ENCODE measurements at places on chromosomes 11 and 22. TPM values are rescaled to one million over a fixed set of nuclear protein-coding genes. Genes with fewer than 3 reads are reported as not detected.
A peak's percentile ranks its signal among the peaks of the same experiment; 100 is the strongest.

FGF19 gene
- total RNA-seq, result not detected

- no peak for DNase-seq
Observed at GRCh38 chr22:20988573-20989322, 6.7 kb downstream of the LZTR1 start.

HMGXB4 gene
- total RNA-seq, result 16.8 TPM

MB gene
- total RNA-seq, result not detected

GRCh38 chr11:19592842-19593241, 119.8 kb upstream of the NAV2 start:
- no peak for DNase-seq

DNA sequence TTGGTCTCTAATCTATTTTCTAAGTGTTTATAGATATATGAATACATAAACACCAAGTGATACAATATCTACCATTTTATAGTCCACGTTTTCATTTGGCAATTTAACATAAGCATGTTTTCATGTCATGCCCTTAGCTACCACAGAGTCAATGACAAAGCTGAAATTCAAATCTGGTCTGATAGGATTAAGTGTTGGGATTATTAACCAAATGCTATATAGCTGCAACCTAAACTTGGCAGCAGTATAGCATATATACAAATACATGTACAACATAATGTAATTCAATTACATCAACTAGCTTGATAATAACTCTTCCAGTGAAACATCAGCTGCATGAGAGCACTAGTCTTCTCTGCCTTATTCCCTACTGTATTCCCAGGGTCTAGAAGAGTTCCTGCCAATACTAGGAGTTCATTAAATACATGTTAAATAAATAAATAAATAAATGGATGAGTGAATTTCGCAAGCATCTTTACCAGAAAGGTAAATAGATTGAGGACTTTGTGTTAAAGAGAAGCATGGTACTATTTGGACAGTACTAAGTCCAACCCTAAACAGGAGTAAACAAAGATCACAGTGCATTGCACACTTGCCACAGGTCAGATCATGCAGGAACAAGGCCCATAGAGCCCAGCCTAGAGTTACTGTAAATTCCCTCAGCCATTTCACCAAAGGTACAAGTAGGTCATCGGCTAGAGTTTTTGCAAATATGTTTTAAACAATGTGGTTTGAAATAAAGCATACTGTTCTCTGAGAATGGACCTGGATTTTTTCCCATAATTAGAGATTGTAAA, 12.8 kb downstream of the SAA4 start:
- DNase-seq, result no peak

DNA sequence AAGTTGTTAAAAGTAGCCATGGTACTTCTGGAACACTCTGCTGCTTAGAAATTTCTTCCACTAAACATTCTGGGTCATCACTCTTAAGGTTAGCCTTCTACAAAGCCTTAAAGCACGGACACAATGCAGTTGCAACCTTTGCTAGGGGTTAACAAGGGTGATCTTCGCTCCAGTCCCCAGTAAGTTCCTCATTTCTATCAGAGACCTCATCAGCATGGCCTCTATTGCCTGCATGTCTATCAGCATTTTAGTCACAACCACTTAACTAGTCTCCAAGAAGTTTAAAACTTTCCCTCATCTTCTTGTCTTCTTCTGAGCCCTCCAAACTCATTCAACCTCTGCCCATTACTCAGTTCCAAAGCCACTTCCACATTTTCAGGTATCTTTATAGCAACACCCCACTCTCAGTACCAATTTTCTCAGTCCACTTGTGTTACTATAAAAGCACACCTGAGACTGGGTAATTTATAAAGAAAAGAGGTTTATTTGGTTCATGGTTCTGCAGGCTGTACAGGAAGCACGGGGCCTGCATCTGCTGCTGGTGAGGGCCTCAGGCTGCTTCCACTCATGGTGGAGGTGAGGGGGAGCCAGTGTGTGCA, 48.7 kb upstream of the TH start:
- DNase-seq, result no peak

GRCh38 chr11:4637662-4638047, 378 bp downstream of the OR51D1 start:
- no peak for DNase-seq

- DNase-seq, result no peak
Observed at GRCh38 chr11:77866336-77866735, 45.4 kb downstream of the AAMDC start.

DNA sequence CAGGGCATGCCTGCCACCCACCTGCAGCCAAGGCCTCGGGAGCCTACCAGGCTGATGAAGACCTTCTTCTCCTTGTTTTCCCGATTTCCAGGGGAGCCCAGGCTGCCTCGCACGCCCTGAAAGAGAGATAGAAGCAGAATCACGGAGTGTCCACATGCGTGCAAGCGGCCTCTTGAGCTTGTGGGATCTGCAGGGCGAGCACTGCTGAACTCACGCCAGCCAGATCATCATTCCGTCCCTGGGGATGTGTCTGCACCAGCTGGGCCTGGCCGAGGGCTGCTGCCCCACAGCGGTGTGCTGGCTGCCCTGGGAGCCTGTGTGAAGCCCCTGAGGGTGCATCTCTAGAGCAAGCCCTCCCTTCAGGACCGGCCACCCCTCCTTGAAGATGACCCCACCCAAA, 17.9 kb downstream of the USH1C start:
- no peak for DNase-seq

DNA sequence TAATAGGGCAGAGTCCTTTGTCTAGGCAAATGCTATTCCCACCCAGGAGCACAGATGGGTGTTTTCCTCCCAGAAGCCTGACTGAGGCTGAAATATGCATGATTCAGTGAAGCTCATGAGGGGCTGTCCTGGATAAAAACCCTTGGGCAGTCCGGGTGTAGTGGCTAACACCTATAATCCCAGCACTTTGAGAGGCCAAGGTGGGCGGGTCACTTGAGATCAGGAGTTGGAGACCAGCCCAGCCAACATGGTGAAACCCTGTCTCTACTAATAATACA, 48.6 kb upstream of the LMO2 start:
- DNase-seq, result no peak

- DNase-seq, result no peak
Observed at GRCh38 chr11:102320188-102320587, 2.9 kb downstream of the BIRC3 start.

DNA sequence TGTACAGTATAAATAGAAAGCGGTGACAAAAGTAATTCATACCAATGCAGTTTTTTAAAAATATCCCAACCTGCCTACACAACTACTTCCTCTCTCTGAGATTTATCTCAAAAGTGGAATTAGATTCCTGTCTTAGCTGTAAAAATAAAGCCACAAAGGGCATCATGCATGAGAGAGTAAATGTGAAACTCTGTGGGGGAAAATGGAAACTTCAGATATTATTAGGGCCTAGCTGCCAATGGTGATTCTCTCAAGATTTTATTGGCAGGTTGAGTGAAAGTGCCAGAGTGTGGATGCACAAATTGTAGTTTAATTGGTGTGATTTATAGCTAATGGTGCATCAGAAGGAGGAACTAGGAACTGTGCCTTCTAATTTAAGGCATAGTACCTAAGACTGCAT, 356.9 kb upstream of the CCDC90B start:
- no peak for DNase-seq

DNA sequence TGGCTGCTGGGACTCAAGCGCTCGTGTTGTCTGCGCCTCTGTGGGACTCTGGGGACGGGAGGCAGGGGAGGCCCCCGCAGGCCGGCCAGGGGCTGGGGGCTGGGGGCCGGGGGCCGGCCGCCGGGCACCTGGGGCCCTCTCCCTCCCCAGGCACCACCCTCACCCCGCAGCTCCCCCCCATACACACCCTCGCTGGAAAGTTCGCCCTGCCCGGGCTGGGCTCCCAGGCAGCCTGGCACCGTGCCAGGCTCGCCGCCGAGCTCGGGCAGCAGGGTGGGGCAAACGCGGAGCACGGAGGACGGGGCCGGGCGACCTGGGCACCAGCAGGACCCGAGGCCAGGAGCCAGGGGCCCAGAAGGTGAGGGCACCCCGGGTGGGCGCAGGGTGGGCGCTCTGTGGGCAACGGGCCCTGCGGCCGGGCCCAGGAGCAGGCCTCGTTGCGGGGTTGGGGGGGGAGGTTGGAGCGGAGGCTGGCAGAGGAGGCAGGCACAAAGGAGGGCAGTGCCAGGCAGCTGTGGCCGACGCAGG, 76.7 kb upstream of the WNT7B start:
- DNase-seq, result peak; percentile 32

DNA sequence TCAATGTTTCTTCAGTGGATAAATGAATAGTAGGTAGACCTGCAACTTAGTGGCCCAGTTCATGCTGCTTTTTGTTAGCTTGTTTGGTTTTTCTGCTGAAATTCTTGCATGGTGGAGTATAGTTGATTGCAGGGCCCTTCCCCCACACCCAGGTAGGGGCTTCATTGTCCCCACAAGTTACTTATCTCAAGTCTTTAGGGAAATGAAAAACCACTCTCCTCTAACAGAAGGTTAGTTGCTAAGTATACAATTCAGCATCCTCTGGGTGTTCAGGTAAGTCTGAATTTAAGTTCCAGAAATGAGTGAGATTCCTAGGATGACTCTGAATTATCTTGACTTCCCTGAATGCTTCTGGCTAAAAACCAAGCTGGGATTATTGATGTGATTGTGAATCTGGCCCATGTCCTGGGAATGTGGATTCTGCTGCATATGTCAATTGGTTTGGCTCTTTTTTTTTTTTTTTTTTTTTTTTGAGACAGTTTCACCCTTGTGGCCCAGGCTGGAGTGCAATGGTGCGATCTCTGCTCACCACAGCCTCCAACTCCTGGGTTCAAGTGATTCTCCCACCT, 40.3 kb downstream of the BCL2L13 start:
- DNase-seq, result peak; percentile 42

- no peak for DNase-seq
Observed at GRCh38 chr22:46684706-46685105, 53.3 kb downstream of the CERK start.

CDC42EP2 gene
- total RNA-seq, result 23.0 TPM

GRCh38 chr11:2471048-2471803, 26.4 kb downstream of the KCNQ1 start:
- no peak for DNase-seq

GRM5 gene
- total RNA-seq, result 0.70 TPM

DNA sequence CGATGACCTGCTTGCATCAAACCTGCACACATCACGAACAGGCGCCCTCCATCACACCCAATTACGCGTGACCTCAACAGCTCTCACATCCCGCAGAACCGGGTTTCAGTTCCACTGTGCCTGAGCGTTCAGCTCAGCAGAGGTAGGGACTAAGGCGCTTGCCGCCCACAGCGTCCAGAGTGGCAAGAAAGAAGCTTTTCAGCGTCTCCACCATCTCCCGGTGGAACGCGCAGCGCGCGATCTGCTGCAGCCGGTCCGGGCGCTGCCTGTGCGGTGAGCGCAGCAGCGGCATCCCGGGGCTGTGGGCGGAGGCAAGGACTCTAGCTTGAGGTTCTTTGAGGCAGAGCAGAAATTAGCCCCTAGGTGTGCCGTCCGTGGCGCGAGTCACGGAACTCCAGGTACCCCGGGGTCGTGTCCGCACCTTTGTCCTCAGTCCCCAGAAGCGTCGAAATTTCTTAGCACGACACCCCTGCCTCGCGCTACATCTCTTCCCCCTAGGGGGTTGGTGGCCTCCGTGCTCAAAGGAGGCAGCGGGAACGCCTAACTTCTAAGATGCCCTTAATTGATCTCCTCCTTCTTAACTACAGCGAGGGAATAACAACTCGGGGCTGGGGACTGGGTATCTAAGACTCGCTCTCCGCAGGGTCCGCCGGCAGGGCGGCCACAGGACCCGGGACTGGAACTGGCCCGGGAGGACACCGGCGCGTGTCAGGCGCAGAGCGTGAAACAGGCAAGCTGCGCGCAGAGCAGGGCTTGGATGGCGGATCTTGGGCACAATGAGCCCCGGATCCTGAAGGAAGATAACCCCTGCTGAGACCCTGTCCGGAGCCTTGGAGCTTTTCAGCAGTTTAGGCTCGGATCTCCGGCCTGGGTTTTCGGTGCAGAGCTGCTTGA, 1.7 kb upstream of the CALCA start:
- DNase-seq, result peak; percentile 6

SLC6A5 gene
- total RNA-seq, result not detected

IGSF22 gene
- total RNA-seq, result 0.05 TPM

DNA sequence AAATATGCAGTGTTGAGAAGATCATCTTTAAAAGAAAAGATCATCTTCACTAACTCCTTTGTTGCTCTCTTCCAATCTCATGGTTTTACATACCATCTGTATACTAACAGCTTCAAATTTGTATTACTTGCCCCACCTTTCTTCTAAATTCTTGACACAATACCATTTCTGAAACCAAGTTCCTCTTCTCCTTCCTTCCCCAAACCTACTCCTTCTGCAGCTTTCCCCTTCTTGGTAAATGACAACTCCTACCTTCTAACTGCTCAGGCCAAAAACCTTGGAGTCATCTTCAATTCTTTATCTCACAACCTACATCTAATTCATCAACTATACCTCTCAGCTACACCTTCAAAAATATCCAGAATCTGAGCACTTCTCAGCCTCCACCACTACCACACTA, 9.3 kb downstream of the PRCP start:
- no peak for DNase-seq

DNA sequence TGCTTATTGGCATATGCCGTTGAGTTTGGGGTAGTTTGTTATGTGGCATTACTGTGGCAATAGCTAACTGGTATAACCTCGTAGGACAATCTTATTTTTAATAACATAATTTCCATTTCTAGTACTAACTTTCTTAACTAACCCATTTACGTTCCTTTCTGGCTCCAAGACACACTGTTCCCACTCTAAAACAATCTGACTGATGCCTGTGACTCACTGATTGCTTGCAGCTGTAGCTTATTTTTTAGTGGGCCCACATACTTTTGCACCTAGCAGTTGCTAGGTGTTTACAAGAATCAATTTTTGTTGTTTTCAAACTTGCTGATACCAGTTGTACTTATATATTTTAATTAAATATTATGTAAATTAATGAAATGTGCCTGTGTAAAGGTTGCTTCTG, 52.2 kb downstream of the FAT3 start:
- DNase-seq, result no peak

INS gene
- not detected for total RNA-seq

TIMM10B gene
- 38.2 TPM for total RNA-seq

RAB39A gene
- total RNA-seq, result 0.67 TPM

- peak; percentile 75 for DNase-seq
Observed at GRCh38 chr11:47523490-47524225, 29.3 kb downstream of the CELF1 start.

DNA sequence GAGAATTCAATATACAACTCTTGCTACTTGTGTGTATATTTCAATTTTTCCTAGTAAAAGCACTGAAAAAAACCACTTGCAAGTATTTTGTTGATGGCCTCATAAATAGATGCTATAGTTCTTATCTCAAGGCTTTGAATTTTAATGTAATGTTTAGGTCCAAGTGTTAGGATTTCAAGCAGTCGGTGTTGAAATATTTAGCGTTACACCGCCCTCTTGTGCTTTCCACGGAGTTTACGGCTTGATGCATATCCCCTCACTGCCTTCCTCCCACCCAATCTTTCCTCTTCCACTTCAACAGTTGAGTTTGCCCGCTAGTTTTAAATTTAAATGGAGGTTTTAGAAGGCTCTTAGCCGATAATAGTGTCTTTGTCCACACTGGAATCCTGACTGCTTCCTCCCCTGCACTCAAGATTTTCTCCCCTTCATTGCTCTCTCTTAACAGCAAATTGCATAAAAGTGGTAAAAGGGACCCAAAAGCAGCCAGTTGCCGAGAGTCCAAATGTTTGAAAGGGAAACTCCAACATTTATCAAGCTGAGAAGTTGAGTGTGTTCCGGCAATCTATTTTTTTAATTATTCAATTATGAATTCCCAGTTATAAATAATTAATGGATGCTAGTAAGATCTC, 25.9 kb upstream of the HTATIP2 start:
- DNase-seq, result peak; percentile 12

- no peak for DNase-seq
Observed at GRCh38 chr11:61447601-61448551, 18.0 kb downstream of the SDHAF2 start.
